ENCODE measurements at places on chromosomes 7 and 10.

GRCh38 chr10:73076360-73077183 lies 20.1 kb downstream of the P4HA1 start:
- DNase-seq, result no peak

- DNase-seq, result no peak
Observed at GRCh38 chr7:111029141-111029572, 61.8 kb upstream of the LRRN3 start.

- peak; percentile 5 for DNase-seq
Observed at GRCh38 chr10:111037858-111038257, 39.0 kb upstream of the ADRA2A start.

- no peak for DNase-seq
Observed at GRCh38 chr7:21260939-21261338, 166.9 kb upstream of the SP4 start.

GRCh38 chr7:108261560-108262255 lies 131.5 kb upstream of the LAMB4 start:
- DNase-seq, result no peak

- DNase-seq, result no peak
Observed at GRCh38 chr7:69922026-69922803, 323.9 kb downstream of the AUTS2 start.

DNA sequence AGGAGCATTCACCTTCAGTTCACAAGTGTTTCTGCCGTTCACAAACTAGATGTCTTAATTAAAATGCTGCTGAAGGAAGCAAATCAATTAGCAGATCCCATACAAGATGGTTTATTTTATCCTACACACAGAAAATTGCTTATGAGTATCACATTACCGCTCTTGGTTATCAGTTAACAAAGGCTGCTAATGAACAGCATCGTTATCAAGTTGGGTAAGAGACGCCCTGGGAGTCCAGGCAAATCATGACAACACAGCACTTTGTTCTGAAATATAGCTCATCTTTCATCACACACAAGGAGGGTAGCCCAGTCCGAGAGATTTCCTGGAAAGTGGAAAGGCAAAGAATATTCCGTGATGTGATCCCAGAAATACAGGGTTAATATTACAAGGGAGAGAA lies 20.8 kb upstream of the FAM170B start:
- DNase-seq, result no peak

GRCh38 chr7:66088861-66089838 lies 13.5 kb downstream of the ASL start:
- DNase-seq, result no peak

DNA sequence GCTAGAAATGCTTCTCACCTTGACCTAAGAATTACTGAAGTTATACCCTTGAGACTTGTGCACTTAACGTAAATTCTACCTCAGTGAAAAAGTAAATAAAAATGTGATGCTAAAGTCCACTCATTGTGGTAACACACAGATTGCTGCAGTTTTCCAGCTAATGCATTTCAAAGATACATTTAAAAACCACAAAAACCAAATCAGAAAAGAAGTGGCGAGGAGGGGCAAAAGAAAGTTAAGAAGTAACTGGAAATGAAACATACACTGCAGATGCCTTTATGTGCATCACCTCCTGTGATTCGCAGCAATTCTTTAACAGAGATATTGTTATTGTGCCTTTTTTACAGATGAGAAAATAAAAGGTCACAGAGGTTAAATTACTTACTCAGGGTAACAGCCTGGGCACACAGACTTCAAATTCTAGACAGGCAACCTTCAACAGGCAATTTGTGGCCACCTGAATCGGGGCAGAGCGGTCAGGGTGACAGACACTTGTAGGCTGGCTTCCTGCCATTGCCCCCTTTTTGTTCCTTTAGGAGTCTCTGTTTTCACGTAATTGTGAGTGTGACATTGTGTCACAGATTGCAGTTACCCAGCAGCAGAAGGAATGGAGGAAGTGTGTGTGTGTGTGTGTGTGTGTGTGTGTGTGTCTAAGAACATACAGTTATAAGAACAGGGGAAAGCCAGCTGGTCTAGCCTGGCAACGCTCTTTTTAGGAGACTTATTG lies 1.9 kb downstream of the WIPF3 start:
- no peak for DNase-seq

DNA sequence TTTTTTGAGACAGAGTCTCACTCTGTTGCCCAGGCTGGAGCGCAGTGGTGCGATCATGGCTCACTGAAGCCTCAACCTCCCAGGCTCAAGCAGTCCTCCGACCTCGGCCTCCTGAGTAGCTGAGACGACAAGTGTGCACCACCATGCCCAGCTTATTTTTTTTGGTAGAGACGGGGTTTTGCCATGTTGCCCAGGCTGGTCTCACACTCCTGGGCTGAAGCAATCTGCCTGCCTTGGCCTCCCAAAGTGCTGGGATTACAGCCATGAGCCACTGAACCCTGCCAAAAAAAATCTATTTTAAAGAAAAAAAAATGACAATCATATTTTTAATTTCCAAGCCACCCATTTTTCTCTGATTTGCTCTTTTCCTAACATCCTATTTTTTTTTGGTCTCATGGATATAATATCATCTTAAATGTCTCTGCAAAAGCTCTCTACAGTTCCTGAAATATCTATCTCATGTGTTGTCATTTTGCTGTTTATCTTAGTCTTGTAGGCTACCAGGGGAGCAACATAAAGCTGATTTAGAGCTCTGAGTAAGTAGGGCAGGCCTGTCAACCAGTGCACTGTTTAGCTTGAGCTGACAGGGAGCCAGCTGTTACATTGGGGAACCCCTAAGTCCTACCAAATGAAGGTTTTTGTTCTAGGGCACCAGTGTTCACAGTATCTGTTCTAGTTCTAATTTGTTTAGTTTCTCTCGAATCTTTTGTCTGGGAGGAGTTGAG lies 29.9 kb upstream of the HBP1 start:
- DNase-seq, result no peak

DNA sequence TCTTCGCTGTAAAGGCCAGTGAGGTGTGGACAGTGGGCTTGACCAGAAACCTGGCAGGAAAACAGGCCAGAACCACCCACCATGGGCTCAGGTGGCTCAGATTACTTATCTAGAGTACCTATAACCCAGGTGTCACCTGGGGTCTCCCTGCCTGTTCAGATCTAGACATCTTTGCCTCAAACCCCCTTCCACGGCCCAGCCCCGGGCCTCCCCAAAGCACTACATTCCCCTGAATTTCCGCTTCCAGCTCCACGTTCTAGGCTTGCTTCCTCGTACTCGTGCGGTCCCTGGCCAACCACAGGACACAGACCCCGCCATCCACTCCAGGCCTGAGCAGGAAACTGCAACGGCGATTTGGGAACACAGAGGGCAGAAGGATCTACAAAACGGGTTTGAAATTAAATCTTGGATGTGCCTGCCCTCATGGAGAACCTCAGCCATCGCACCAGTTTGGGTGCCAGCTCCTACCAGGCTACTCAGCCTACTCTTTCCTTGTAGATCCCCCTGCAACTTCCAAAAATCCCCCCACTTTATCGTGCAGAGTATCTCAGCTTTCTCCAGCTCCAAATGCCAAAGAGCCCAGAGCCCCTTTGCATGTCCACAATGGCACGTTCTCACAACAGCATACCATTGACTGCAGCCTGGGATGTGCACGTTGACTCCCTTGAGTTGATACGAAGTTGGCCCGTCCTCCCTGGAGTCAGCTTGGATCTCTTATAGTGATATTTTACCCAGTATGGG lies 62.7 kb upstream of the CACUL1 start:
- no peak for DNase-seq

DNA sequence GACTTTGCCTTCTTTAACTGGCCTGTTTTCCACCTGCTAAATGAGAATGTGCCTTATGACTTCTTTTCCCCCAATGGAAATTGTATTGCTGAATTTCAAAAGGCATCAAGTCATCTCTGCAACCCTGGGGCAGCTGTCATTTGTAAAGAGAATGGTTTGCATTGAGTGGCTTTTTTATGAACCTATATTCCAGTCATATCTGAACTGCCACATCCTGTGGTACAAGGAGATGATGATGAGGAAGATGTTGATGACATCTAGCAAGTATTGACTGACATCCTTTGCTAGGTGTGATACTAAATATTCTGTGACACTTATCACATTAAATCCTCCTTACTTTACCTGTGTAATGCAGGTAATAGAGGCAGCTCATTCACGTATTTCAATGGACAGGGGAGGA lies 88.3 kb upstream of the KIAA1217 start:
- no peak for DNase-seq

GRCh38 chr10:102775935-102776669 lies 32.4 kb downstream of the WBP1L start:
- DNase-seq, result peak; percentile 60

DNA sequence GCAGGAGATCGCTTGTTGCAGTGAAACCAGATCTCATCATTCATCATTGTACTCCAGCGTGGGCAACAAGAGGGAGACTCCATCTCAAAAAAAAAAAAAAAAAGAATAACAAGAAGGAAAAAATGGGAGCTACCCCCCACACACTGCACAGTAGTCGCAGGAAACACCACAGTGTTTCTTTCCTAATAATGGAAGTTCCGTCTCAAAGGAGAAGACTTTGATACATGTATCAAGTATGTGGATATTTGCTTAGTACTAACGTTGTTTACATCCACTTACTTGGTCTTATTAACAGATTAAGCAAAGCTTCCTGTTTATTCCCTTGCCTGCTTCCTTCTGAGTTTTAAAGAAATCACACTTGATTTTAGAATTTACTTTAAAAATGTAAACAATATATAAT lies 22.2 kb downstream of the YAE1 start:
- DNase-seq, result no peak

GRCh38 chr7:150972741-150973140 lies 5.4 kb downstream of the KCNH2 start:
- DNase-seq, result no peak

- DNase-seq, result no peak
Observed at GRCh38 chr7:79459381-79459780, 5.9 kb upstream of the MAGI2 start.

GRCh38 chr10:33743429-33743857 lies 409.0 kb upstream of the NRP1 start:
- DNase-seq, result no peak

GRCh38 chr7:16028103-16028502 lies 341.6 kb upstream of the MEOX2 start:
- no peak for DNase-seq

- no peak for DNase-seq
Observed at GRCh38 chr7:157292258-157292657, 44.5 kb upstream of the DNAJB6 start.

DNA sequence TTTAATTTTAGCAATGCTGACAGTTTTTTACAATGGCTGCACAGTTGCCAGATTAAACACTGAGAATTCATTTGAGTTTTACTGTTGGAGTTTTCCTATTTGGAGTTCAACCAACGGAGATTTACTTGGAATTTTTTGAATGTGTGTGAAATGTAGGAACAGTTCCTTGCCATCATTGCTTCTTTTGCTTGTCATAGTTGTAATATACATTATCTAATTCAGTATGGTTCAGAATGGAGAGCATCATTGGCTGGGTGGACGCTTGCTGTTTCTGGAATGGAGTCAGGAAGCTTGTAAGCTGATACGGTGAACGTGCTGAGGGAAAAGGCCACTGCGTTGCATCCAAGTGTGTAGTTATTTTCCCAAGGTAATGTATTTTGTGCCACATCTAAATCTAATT lies 404.3 kb upstream of the KLF6 start:
- DNase-seq, result no peak

- no peak for DNase-seq
Observed at GRCh38 chr7:40356312-40356711, 221.5 kb downstream of the SUGCT start.

DNA sequence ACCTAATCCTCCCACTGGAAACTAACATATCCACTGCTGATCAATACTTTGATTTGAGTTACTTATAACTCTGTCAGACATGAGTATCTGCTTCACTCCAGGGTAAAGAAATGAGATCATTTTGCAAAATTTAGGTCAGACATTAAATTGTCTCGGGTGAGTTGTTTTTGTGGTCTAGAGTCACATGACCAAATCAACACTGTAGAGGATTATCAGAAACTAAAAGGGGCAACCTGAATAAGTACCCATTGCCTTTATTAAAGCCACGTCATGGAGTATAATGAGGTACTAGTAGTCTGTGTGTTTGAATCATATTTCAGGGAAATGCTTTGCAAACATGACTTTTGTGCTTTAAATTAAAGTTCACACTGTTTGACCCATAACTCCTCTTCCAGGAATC lies 107.7 kb upstream of the ADO start:
- no peak for DNase-seq

DNA sequence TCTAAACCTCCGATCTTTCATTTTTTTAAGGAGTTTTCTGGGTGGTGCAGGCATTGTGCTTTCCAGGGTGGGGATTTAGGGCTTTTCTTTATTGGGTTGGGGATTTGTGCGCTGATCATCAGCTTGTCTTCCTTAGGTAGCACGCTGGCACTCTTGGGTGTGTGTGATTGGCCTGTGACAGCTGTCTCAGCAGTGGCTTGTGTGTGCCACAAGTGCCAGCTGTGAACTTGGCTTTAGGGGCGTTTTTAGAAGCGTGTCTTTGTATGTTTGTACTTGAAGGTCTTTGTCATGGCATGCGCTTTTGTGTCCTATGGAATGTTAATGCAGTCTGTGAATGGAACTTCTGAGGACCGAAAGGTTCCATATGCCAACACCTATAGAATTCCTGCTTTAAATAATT lies 788 bp downstream of the AKAP9 start:
- peak; percentile 65 for DNase-seq

GRCh38 chr10:112071596-112072133 lies 111.9 kb downstream of the GPAM start:
- no peak for DNase-seq

DNA sequence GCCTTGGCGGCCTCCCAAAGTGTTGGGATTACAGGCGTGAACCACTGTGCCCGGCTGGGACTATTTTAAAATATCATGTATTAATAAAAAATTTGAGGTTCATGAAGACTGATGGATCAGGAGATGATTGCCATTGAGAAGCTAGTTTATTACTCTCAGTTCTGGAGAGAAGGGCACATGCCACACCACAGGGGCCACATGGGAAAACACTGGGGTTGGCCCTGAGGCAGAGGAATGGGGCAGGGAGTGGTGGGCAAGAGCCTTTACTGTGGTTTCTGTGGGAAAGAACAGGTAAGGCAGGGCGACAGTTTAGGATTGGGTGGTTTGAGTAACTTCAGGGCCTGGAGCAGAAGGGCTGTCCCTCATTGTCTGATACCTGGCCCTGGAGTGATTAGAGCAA lies 6.8 kb upstream of the TBRG4 start:
- DNase-seq, result no peak

DNA sequence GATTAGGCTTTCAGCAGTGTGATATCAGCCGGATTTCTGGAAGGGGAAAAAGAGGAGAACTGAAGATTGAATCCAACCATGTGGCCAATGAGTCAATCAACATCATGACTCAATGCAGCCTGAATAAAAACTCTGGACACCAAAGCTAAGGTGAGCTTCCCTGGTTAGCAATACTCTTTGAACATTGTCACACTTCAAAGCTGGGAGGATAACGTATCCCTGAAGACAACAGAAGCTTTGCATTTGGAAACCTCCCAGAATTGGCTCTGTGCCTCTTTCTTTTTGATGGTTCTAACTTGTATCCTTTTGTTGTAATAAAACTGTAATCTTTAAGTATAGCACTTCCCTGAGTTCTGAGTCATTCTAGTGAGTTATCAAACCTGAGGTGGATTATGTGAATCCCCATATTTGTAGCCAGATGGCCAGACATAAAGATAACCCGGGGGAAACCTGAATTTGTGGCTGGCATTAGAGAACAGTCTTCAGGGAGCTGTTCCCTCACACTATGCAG lies 284.4 kb downstream of the IPMK start:
- DNase-seq, result no peak
